PC-3 (cell line): ENCODE measurements at places on chromosomes 2 and 18. TPM values are rescaled to one million over a fixed set of nuclear protein-coding genes. Genes with fewer than 3 reads are reported as not detected.

Gene KHK
- total RNA-seq: 10.6 and 11.0 TPM in 2 replicates

Gene DOK6
- total RNA-seq: not detected in 2 replicates

Gene STPG4
- total RNA-seq: 2.4 TPM in 1 of 2 replicates, not detected in the other

DNA sequence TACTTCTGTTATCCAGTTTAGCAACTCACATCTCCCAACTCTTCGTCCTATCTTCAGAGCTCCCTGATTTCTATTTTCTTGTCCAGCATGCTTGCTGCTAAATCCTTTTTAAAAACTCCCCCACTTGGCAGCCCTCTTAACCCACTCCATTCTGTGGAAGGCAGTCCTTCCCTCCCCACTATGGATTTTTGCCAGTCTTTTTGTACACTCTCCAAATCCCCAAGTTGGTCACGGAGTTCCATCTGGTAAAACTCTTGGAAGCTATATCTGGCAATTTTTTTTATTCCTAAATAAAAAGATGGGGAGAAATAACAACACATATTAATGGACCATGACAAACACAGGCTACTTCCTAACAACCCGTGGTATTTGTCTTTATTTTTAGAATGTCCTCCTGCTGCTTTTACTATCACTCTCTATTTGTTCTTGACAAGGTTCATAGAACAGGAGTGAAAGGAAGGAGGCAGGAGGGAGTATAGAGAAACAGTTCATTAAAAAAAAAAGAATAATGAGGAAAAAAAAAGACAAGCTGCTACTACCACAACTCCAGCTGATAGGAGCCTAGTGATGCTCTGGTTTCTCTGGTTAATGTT is 120.0 kb upstream of the THSD7B start:
- no peak for DNase-seq

- no peak for DNase-seq
Observed at GRCh38 chr2:165886487-165887146, 67.0 kb downstream of the TTC21B start.

DNA sequence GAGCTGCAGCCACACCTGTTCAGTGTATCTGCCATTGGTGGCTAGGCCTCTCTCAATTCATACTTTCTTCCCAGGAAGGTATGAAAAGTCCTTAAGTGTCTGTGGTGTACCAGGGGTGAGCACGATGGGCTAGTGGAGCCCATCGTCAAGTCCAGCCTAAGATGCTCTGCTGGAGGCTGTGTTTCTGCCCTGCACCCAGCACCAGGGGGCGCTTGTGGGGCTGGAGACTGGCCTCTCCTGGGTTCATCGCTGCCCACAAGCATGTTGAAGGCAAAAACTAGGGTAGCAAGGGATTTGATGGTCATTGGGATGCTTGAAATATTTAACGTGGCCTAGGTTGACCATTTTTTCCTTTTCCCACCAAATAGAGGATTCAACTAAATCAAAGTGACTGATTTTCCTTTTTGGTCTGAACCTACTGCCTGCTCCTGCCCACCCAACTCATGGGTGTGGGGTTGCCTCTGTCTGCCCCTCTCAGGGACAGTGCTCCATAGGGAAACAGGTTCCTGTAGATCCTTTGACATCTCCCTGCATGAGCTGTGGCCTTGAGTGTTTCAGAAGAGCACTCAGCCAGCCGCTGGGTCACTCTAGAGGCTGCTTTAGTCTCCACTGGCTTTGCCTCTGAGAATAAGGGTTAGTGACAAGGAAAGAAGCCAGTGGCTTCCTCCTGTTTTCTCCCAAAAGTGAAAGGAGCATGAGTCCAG is 59.0 kb downstream of the TPGS2 start:
- no peak for DNase-seq

DNA sequence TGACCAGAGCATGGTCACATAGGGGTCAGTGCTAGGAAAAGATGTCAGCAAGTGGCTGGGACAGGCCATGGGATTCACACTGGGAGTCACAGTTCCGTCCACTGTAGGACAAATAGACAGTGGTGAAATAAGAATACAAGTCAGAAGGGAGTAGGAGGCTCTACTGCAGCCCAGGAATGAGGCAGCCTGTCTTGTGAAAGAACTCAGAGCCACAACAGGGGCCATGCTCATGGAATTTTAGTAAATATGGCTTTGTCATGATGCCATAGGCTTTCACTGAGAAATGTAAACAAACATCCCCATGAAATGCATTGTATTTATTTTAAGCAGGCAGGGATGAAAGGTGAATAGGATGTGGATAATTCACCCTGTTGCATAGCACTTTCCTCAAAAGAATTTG is 504.3 kb downstream of the SOX11 start:
- no peak for DNase-seq

DNA sequence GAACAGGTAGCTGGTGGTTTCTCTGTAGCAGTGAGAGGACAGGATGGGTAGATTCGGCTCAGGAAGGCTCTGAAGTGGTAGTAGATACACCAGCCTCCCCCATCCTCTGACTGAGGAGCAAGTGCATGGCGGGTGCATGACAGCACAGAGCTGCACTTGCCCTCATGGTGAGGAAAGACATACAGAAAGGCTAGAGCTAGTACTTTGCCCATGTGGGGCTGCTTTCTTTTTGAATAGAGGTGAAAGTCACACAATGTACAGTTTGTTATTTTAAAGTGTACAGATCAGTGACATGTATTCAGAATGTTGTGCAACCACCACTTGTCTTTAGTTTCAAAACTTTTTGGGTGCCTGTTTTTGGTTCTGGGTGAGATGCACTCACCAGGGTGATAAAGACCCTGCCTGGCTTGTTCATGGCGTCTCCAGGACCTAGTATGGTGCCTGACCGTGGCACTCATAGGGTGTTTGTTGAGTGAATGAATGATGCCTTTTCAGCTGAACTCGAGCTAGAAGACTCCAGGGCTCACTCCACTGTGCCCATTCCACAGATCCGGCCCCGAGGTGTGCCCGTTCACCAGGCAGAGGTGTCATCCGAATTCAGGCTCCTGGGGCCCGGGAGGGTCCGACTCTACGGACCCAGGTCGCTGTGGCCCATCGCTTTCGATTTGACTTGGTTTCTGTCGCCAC is 421 bp upstream of the VAMP5 start:
- DNase-seq: no peak
